ENCODE measurements at places on chromosomes 11 and 22.

DNA sequence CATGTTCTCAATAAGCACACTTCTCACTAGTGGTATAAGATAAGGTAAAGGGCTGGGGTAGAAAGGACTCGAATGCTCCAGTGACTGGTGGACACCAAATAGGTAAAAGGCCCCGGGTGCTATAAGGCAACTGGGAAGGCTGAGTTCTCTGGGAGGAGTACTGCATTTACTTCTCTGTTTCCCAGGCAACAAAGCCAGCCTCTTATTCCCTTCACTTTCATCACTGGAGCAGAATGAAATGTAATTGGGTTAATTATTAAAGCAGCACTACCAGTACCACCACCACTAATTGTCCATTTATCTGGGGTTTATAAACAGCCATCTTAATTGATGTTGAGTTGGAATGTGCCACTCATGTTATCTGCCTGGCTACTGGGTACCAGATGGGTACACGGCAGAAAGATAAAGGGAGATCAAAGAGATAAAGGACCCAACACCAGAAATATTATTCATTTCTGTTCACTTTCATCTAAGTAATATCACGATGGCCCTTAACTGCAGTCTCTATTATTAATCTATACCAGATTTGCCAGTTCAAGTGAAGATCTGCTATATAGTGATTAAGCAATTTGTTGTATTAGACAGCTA, 94.4 kb upstream of the CHRM4 start:
- no peak for DNase-seq

DNA sequence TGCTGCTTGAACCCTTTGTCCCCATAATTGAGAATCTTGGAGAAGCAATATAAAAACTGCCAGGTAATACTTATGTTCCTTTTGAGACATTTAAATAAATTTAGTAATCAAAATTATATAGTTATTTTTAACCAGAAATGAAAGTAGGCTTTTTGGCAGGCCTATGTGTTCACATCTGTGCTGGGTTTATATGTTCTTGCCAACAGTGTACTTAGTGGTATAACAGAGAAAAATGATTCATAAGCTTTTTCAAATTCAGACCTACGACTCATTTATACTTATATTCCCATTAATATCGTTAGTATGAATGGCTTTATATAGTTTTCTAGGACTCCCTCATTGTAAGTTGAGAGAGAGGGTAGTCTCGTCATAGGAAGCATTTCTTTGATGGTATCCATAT, 79.0 kb downstream of the DDX10 start:
- no peak for DNase-seq

GRCh38 chr11:14577835-14578529, 57.8 kb upstream of the PSMA1 start:
- no peak for DNase-seq

- peak; percentile 4 for DNase-seq
Measured at GRCh38 chr11:14537134-14537599, 17.0 kb upstream of the PSMA1 start.

DNA sequence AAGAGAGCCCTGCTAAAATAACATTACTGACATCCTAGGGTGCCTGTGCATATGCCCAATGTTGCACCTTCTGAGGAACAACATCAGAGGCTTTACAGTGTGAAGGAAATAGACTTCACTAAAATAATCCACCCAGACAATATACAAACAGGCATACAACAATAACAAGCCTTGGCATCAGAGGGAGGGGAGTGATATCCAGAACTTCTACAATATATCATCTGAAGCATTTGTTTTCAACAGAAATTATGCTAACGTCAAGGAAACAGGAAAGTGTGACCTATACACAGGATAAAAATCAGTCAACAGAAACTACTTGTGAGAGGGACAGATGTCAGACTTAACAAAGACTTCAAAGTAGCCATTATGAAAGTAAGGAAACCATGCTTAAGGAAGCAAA, 81.3 kb downstream of the CTNND1 start:
- no peak for DNase-seq

- DNase-seq, result no peak
Measured at GRCh38 chr11:104134745-104135144, 29.2 kb downstream of the PDGFD start.

- no peak for DNase-seq
Measured at GRCh38 chr11:78022397-78023396, at the start of gene KCTD14. TSS of gene KCTD14 (minus strand) at chr11:78023276. CDS start at chr11:78023249, 27 bp downstream.

GRCh38 chr11:11993839-11994238, 14.6 kb downstream of the DKK3 start:
- DNase-seq, result no peak

DNA sequence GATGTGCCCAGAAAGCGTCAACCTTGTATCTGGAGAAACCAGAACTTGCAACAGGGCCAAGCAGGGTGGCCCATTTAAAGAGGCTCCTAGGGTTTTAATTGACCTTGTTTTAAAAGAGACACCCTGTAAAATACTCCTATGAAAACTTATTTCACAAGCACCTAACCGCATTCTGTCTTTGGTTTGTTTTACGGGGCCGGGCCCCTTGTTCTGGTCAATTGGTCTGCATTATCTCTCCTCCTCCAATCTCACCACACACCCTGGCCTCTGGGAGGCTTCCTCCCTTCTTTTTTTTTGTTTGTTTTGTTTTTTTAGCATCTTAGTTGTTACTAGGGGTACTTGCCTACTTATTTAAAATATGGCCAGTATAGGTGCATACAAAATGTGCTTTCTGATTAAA, 4.7 kb downstream of the EHF start:
- no peak for DNase-seq

DNA sequence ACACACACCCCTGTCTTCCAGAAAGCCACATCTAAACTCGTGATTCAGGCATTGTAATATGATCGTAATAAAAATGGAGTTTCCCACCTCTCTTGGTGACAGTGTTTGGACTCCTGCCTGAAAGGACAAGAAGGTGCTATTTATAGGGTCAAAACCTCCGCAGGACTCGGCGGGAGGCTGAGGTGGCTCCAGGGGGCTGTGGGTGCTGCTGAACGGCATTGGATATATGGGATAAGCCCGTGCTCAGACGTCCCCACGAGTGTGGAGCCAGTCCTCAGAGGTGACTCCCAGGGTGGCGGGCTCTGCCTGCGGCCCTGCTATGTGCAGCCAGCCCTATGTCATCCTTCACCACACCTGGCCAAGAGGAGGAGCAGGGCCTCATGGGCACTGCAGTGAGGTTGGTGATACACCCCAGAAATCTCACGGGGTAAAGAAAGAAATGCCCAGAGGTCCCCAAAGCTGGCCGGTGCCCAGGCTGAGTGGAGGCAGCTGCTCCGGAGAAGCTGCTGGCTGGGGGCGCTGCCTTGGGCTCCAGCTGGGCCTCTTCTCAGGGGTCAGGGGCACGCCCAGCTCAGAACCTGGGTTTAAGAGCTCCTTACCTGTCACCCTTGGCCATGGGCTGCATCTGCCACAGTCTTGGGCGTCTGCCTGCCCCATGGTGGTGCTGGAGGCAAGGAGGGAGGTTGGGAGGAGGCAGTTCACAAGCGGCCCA, 5.1 kb upstream of the OSBPL5 start:
- no peak for DNase-seq
